ENCODE measurements at places on chromosomes 4 and X.

DNA sequence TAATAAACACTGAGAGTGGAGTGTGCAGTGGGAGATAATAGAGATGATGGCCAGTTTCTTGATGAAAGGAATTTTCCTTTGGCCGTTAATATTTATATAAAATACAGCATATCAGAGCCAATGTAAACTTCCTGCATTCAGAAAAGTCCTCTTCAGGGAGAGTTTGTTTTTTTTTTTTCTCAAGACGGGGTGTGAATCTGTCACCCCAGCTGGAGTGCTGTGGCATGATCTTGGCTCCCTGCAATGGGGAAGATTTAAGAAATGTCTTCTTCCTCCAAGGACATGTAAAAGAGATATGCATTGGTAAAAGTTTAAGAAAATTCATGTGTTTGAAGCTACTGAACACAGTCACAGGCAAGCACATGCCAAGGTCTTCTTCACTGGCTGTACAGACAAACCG lies 25.4 kb upstream of the TBC1D9 start:
- no peak for DNase-seq

GRCh38 chr4:116272336-116272735 lies 813.0 kb downstream of the TRAM1L1 start:
- no peak for DNase-seq

DNA sequence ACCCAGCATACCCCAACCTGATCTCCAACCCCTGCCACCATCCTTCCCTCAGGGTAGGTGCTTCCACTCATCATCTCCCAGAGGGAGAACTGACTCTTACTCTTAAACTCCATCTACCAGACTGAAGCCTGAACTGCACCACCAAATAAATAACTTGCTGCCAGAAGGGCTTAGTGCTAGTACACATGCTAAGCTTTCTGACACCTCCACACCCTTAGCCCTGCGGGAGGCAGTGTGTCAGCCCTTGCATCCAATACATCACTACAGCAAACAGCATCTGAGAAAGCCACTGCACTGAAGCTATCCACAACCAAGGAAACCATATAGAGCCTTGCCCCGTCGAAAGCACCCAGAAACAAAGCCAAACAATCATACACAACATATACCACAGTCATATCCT lies 68.6 kb upstream of the MCF2 start:
- DNase-seq, result no peak

- DNase-seq, result no peak
Measured at GRCh38 chr4:185803022-185803421, 9.0 kb downstream of the SORBS2 start.

GRCh38 chr4:111466811-111467604 lies 678.2 kb upstream of the FAM241A start:
- DNase-seq, result no peak

DNA sequence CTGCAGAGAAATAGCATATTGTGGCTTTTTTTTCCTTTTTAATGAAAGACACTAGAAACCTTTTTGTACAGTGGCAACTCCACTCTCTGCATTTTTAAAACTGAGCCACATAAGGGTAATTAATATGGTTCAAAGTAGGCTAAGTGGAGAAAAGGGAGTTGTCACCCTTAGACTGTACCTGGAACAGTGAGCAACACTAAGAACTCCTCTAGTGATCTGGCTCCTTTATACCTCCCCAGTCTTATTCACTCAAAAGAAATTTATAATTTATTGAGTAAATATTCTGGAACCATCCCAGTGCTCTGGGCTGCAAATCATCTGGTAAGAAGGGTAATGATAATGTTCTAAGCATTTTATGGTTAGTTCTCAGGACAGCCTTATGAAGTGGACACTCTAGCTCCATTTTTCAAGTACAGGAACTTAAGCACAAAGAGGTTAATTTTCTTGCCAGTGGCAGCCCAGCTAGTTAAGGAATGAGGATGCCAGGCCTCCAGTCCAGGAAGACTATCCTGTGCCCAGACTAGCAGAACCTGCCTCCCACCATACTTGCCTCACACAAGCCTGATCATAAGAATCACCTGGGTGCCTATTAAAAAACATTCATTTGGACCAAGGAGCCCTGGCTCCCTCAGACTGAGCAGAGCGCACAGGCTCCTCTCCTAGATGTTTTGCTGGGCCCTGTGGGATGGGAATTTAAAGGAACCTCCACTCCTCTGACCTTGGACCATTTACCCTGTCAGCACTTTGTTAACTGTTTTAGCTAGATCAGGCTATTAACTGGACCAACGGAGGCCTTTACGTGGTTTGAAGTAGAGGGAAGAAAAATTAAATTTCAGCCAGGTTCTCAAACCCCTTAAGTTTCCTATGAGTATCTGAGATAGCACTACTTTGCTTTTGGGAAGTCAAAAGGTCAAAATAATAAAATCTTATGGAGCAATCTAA lies 102.6 kb downstream of the PDE5A start:
- DNase-seq, result no peak

GRCh38 chrX:31268359-31268758 lies 196.5 kb upstream of the FTHL17 start:
- no peak for DNase-seq

DNA sequence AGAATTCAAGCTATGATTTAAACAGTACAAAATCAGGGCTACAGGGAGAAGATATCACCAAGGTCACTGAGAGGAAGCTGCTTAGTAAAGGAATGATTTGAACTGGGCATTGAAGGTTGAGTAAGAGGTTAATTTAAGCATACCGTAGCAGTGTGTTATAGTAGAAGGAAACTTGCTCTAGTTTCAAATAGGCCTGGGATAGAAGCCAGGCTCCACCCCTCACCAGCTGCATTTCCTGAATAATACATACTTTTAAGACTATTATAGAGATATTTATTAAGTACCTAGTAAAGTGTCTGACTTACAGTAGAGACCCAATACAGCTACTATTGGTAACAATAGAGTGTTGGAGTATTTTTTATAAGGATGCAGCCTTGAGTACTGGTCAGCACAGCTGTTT lies 118.0 kb upstream of the GLRA2 start:
- DNase-seq, result no peak

GRCh38 chrX:140431521-140431920 lies 73.3 kb downstream of the SOX3 start:
- no peak for DNase-seq

- DNase-seq, result no peak
Measured at GRCh38 chr4:42627885-42628646, 28.8 kb downstream of the ATP8A1 start.

GRCh38 chr4:7144374-7145290 lies 47.7 kb upstream of the SORCS2 start:
- DNase-seq, result no peak

GRCh38 chrX:1767026-1767425 lies 152.2 kb downstream of the ASMT start:
- DNase-seq, result no peak

GRCh38 chrX:53456254-53456653 lies 22.1 kb upstream of the HSD17B10 start:
- no peak for DNase-seq

DNA sequence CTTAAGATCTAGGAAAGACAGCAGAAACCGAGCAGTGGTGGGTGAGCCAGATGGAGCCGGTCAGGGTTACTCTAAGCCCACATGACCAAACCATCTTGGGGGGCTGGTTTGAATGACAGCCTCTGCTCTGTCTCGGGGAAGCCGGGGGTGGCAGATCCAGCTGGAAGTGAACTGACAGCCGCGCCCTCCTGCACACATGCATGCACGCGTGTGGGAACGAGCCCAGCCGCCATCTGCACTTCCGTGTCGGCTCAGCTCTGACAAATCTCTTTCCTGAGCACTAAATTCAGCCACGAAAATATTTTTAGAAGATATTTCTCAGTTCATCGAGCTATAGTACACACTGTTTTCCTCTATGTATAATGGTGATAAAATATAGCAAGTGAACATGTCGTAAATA lies 115.5 kb downstream of the DCTD start:
- no peak for DNase-seq

GRCh38 chr4:52407545-52407944 lies 251.6 kb downstream of the USP46 start:
- DNase-seq, result peak; percentile 85

- DNase-seq, result no peak
Measured at GRCh38 chrX:41695426-41695825, 6.7 kb downstream of the GPR34 start.

- DNase-seq, result peak; percentile 47
Measured at GRCh38 chrX:2627272-2627867, 63.7 kb upstream of the CD99 start.

DNA sequence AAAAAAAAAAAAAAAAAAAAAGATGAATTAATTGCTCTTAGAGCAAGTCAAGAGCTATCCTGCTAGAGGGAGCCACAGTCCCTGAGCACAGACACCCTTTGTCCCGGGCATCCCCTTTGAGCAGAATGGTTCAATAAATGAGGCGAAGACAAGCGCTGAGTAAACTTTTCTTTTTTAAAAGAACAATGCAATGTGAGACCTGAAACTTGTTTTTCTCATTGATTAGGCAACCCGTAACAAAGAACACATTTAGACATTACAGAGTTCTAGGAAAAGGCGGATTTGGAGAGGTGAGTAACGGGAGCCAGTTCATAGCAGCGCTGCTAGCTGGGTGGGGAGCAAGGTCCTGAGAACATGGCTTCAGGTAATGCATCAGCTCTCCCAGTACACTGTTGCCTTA lies 46.1 kb downstream of the GRK4 start:
- peak; percentile 20 for DNase-seq

DNA sequence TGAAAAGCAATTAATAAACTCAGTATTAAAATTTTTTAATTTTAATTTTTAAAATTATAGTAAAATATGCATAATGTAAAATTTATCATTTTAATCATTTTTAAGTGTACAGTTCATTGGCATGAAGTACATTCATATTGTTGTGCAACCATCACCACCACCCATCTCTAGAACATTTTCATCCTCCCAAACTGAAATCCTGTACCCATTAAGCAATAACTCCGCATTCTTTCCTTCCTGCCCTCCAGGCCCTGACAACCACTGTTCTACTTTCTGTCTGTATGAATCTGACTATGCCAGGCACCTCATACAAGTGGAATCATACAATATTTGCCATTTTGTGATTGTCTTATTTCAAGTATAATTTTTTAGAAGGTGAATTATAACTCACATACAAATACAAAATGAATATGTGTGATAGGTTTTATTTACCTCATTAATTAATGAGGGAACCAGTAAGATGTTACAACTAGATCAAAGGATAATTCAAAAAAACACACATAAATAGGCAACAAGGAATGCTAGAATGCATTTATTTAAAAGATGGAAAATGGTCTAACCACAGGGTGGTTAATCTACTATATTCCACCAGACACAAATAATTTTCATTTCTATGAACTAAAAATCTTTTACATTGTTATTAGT lies 13.1 kb upstream of the AFF1 start:
- no peak for DNase-seq

DNA sequence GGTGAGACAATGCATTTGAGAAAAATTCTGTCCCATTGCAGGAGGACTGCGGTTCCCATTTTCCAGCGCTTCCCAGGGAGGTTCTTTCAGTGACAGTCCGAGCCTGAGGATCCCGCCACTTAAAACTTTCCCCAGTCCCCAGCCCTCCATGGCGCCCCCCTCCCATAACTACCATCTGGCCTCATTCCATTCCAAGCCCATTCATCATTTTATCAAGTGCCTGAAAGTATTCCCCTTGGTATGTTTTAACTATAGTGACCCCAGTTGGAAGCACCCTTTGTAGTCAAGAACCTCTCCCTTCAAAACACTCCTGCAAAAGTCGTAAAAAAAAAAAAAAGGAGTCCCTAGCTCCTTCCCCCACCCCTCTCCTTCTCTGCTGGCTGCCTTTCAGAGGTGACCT lies 1.2 kb downstream of the RASL11B start:
- DNase-seq, result no peak

- DNase-seq, result no peak
Measured at GRCh38 chr4:1172228-1172851, at the start of gene SPON2. Gene SPON2, minus strand, starts transcription at chr4:1172583.

DNA sequence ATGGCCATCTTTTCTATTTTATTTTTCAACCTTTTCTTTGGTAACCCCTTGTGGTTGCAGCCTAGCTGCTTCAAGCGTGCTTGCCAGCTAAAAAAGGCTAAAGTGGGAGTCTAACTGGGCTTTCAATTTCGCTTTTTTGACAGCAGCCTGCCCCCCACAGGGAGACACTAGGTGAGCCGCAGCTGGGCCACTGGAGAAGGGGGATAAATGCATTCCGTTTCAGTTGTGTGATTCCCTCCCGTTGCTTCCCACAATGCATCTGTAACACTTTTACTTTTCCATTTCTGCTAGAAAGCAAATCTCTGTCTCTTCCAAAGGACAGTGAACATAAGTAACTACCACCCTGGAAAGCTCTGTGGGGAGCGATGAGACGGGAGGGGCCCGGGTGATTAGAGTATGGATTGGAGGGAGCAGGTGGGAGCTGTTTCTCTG lies 86.3 kb upstream of the RAPGEF2 start:
- no peak for DNase-seq

DNA sequence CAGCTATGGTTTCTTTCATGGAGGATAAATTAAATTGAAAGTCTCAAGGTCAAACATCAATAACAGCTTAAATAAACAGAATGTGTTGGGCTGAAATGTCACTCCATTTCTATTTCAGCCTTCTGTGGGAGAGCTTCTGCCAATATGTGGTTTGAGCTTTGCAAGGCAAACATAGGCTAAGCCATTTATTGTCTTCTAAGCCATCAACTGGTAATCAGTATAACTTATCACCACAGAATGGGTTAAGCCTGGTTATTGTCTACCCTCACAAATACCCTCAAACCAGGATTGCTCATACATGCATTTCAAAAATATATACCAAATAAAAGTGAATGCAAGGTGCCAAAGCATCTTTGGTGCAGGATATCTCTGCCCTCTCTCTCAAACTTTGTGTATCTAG lies 52.7 kb downstream of the GABRB1 start:
- no peak for DNase-seq

DNA sequence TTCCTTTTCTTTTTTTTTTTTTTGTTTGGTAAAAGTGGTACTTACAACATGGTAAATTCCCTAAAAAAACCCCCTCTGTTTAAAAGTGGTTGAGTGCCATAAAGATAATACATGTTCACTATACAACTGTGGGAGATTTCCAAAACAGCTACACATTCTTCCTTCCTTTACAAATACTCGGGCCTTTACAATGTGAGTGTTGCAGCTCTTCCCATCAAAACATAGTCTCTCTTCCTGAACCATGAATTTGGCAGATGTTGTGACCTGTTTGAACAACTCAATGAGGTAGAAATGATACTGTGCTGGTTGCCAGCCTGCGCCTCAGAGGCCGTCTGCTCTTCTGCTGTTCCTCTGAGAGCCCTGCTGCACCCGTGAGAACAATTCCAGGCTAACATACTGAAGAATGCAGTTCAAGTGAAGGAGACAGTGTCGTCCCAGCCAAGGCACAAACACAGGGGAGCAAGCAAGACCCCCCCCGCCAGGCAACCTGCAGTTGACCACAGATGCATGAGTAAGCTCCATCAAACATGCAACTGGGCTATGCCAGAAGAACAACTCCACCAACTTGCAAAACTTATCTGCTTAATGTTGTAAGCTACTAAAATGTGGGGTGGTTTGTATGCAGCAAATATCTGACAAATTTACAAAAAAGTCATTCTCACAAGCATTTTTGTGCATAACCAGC lies 645.0 kb downstream of the PCDH7 start:
- DNase-seq, result no peak

- no peak for DNase-seq
Measured at GRCh38 chr4:1753697-1754311, 32.5 kb downstream of the TACC3 start.

GRCh38 chr4:101791182-101791558 lies 640 bp downstream of the BANK1 start:
- DNase-seq, result no peak

Data from SW480 (cell line).